ENCODE measurements at places on chromosomes 12 and 14.

GRCh38 chr14:99242816-99243721 is 28.9 kb downstream of the BCL11B start:
- DNase-seq = no peak

DNA sequence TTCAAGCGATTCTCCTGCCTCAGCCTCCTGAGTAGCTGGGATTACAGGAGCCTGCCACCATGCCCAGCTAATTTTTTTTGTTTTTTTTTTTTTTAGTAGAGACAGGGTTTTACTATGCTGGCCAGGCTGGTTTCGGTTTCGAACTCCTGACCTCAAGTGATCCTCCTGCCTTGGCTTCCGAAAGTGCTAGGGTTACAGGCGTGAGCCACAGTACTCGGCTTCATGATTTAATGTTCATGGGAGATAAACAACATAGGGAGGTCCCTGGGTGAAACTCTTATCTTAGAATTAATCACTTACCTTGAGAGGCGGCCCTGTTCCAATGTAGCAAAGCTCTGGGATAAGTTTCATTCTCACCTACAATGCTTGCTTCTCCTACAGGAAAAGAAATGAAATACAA is 48.3 kb downstream of the SEL1L start:
- DNase-seq = no peak

DNA sequence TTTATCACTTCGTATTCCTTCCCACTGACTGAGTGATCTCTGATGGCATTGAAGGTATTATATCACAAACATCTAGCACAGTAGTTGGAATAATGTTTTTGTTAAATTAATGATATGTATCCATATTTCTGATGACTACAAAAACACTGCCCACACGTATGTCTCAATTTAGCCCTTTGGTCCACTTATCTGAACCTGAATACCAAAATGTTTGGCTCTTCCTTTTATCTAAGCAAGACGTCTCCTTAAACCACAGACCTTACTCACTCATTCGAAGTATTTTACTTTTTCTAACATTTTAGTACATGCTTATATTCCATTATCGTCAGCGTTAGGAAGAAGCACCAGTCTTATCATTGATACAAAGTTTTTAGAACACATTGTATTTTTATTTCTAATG is 126.4 kb downstream of the PIK3C2G start:
- no peak for DNase-seq

GRCh38 chr12:8655421-8655820 is 7.2 kb downstream of the MFAP5 start:
- DNase-seq = no peak

- no peak for DNase-seq
Measured at GRCh38 chr12:2689879-2690278, 104.9 kb upstream of the FKBP4 start.

DNA sequence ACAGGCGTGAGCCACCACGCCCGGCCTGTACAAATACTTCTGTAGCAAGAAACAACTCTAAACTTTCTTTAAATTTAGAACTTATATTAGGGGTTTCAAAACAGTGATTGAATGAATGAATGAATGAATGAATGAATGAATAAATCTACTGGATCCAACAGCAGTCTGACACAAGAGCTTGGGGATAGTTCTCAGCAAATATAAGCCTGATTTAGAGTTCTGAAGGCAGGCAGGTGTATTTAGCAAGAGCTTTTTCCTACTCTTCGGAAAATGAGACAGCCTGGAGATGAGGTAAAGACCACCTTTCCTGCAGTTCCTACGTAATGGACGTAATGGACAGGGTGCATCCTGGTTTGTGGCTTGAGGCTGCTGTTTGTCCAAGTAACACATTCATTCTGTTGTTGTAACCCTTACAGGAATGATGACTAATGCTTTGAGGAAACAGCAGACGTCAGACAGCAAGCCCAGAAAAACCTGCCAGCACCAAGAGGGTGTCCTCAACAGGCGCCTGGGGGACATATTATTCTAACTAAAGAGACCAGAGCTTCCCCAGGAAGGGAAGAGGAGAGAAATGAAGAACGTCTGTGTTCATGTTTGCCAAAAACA is 277.4 kb upstream of the SOX5 start:
- DNase-seq = no peak

DNA sequence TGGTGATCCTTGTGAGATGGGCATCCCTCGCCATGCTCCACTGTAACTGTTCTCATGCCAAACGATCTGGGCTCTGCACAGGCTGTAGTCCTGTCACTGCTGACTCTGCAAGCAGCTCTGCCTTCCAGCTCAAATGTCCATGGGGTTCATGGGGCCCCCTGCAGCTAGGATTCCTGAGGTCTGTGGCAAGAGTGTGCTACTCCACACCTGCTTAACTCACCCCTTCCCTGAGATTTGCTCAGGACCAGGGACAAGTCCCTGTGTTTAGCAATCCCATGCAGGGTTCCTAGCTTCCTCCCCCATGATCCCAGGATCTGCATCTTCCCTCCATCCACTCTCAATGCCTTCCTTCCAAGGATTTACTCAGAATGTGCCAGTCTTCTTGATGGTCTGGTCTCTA is 241.0 kb downstream of the ASCL1 start:
- no peak for DNase-seq

DNA sequence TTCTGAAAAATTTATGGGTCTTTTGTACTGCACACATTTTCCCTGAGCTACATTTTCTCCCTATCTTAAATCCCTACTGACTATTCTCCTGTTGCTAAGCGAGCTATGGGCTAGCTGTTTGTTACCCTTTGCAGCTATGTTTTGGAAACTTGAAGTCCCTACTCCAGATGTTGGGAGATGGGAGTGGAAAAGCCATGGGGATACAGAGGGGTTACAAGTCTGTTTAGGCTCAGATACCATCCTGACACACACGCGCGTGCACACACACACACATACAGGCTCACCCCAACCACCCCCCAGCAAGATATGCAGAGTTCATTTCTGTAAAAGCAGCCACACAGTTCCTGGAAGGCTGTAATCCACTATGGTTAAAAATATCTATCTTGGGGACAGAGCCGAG is 15.8 kb downstream of the ATP5MC2 start:
- no peak for DNase-seq

DNA sequence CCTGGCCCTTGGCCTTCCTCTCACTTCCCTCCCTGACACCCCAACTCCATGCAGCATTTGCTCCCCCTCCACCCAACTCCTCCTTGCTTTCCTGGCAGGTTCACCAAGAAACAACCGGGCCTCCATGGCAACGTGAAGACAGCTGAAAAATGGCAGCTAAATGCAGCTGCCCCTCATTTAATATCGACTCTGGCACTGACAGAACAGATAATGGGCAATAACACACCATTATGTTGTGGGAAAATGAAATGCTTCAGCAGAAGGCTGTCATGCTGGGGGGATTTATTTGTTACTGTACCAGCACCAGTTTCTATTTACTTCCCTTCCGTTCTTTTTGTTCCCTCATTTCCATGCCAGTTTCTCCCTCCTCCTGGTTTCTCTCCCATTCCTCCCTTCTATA is 440.8 kb downstream of the NRXN3 start:
- no peak for DNase-seq

DNA sequence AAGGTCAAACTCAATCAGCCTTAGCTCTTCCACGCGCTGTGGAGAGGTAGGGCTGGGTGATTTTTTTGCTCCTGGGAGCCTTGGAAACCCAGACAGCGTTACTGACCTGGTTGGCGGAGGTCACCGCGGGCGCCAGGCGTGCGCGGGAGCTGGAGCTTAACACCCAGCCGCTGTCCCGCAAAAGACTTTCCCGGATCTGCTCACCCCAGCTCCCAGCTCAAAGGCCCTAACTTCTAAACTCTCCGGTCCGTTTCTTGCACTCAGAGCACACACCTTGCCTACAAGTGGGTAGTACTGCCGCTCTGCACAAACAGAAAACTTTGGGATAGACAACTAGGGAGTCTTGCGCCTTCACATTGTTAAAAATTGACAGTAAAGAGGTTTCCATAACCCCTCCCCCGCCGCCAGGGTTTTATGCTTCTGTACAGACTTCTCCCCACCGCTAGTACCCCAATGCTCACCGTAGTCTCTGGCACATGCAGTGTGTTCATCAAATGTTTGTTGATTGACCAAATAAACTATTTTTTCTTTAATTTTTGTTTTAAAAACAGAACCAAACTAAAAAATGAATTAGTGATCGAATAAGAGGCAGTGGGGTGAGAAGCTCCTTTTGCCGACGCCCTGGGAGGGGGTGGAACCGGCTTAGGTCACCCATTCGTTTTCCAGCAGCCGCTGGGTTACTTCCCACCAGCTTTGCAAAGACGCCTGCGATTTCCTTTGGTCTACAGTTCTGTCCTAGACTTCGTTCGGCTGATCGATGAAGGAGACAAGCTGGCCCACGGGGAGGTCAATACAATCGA is 12.7 kb upstream of the TBX3 start:
- DNase-seq = no peak

DNA sequence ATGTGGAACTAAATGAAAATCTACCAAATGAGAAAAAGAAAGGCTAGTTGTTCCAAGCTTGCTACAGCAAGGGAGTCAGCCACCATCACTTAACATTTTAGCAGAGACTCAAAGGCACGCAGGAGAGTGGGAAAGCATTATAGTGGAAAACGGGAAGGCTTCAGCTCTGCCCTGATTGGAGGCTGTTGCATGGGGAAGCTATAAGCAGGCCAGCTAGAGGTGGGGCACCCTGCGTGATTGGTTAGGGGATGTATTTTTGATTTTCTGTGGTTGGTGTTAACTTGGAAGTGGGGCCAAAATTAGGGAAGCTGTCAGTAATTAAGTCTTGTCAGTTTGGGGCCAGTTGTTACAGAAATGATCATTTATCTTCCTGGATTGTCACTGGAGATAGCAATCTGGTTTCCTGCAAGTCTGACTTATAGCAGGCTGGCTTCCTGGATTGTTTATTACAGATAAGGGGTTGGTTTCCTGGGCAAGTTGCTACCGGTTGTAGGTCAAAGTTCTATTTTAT is 93.9 kb downstream of the FAR2 start:
- no peak for DNase-seq

DNA sequence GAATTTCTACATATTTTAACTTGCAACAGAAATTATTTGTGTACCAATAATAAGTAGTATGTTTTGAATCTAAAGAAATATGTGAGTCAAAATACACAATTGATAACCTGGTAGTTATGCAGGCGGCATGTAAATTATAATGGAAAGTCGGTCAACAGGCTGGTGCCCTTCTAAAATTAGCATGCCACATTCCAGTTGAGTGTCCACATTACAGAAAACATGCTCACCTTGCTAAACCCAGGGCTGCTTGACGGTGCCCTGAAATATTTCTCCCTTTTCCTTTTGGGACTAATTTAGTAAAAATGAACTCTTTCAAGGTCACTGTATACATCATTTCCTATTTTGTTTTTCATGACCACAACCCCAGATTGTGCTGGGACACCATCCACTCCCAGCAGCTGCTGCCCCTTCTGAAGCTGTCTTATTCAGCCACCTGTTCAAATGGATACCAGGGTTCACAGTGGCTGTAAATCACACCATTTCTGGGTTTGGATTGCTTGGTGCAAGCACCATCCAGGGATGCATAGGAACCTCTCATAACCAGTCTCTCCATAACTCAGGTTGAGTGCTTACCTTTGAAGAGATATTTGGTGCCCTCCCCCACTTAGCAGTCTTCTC is 110.6 kb downstream of the ANO6 start:
- no peak for DNase-seq

DNA sequence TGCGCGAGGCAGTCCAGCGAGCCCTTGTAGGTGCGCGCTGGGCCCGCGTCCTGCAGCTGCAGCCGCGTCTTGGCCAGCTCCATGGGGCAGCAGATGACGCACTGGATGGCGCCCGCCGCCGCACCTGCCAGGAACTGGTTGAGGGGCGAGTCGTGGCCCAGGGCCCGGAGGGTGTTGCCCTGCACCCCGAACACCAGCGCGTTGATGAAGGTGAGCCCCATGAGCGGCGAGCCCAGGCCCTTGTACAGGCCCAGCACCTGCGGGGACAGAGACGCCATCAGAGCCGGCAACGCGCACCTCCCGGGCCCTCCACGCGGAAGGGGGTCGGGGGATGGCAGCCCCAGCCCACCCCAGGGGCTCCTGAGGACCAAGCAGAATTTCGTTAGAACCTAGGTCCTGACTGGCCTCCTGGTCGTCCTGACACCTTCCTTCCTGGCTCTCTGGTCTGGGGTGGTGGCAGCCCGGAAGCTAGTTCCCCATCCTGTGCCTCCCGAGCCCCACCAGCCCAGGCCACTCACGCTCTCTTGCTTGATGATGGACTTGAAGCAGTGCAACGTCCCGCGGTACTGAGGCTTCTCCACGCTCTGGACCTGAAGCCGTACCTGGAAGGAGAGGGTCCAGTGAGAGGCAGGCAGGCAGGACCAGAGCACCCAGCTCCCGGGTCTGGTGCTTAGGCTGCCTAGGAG is 13.3 kb downstream of the SLC25A29 start:
- DNase-seq = no peak

- DNase-seq = peak; percentile 95
Measured at GRCh38 chr14:67240978-67241410, 241 bp upstream of the PALS1 start.

DNA sequence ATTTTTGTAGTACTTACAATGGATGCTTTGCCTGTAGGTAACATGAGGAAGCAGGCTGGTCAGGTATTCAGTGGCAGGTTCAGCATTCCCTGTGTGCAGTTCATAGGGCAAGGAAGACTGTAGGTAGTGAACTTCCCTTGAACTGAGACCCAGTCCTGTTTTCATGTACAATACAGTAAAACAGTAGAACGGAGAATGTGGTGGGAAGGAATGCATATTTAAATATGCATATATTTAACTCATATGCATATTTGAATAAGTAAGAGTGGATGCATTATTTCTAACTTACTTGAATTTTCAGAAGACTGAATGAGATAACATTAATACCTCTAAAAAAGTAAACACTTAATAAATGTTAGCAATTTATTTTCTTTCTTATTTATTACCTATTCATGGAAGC is 147.6 kb upstream of the FLRT2 start:
- no peak for DNase-seq

GRCh38 chr12:52390739-52391617 is 5.5 kb upstream of the KRT84 start:
- no peak for DNase-seq

DNA sequence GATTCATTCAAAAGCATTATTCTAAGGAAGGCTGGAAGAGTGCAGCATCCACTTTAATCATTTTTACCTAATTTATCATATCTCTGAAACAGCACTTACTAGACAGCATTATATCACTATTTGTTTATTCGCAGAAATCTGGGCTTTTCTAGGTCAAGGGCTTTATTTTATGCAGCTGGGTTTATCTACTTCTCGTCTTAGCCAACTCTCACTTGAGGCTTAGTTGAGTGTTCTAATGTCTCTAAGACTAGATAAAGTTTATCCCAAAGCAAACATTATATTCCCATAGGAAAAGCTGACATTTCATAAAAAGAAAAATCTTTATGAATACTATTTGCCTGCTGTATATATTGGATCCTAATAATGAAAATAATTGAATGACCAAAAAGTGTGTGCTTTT is 720.8 kb upstream of the FLRT2 start:
- no peak for DNase-seq

DNA sequence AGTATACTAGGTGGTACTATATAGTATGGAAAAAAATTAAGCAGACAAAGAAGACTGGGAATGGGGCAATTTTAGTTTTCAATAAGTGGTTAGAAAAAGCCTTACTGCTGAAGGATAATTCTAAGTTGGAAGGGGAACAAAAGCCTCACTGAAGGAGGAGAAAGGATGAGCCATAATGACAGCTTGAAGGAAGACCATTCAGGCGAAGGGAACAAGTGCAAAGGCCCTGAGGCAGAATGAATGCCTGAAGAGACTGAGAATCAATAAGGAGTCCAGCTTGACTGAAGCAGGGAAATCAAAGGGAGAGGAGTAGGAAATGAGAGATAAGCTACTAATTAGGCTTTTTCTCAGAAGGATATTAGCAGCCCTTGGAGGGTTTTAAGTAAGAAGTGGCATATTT is 28.5 kb downstream of the PPP1R13B start:
- DNase-seq = no peak

GRCh38 chr14:61746881-61747280 is 15.3 kb upstream of the SNAPC1 start:
- no peak for DNase-seq

Data from activated CD8-positive, alpha-beta memory T cell treated with anti-CD3 and anti-CD28 coated beads for 24 hours (primary cell).